ENCODE measurements at places on chromosomes 2 and 18. TPM values are rescaled to one million over a fixed set of nuclear protein-coding genes. Genes with fewer than 3 reads are reported as not detected.

The HOXD10 gene
- total RNA-seq: not detected

The FASTKD1 gene
- total RNA-seq: 18.4 TPM

The CNNM4 gene
- total RNA-seq: 3.8 TPM

The TUBB8B gene
- not detected for total RNA-seq

The TRIM43B gene
- not detected for total RNA-seq

The CYP1B1 gene
- total RNA-seq: 101 TPM

- no peak for DNase-seq
Measured at GRCh38 chr18:21522530-21522929, 78.0 kb downstream of the ESCO1 start.

GRCh38 chr2:218998414-218999002 is 5.3 kb upstream of the CRYBA2 start:
- no peak for DNase-seq

- DNase-seq: no peak
Measured at GRCh38 chr2:63820969-63821368, 20.7 kb upstream of the UGP2 start.

GRCh38 chr2:199201539-199201938 is 256.2 kb downstream of the SATB2 start:
- no peak for DNase-seq

DNA sequence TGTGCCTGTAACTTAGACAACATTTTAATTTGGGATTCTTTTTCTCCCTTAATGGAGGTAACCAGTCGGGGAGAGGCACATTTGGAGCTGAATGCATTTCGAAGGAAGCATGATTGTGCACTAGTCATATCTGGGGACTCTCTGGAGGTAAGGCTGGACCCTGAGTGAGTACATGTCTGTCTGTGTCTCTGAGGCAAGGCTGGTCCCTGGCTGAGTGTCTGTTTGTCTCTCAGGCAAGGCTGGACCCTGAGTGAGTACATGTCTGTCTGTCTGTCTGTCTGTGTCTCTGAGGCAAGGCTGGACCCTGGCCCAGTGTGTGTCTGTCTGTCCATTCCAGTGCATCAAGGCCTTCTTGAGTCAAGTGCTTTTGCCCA is 51.5 kb upstream of the NFATC1 start:
- DNase-seq: no peak

DNA sequence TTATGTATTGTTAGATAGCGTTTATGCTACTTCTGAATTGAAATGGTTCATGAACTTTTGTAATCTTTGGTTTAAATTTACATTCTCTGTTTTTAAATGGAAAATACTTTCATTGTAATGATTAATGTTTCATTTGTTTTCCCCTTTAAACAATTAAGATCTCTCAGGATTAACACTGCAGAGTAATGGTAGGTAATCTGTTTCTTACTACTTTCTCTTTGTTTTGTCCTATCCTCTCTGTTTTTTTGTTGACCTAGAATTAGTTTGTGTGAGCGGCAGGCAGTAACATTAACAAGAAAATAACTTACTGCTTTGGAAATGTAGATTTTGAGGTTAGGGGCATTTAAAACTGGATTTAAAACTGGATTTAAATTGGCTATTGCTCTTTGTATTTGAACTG is 19.1 kb downstream of the SMAD4 start:
- DNase-seq: no peak

GRCh38 chr2:1613731-1614354 is 130.5 kb downstream of the PXDN start:
- no peak for DNase-seq

GRCh38 chr2:145807554-145807953 is 1287.6 kb upstream of the ZEB2 start:
- DNase-seq: no peak

GRCh38 chr2:11996618-11997017 is 250.2 kb downstream of the LPIN1 start:
- no peak for DNase-seq

- DNase-seq: no peak
Measured at GRCh38 chr2:32617599-32618189, 10.2 kb upstream of the TTC27 start.

- no peak for DNase-seq
Measured at GRCh38 chr2:138087751-138088593, 123.7 kb downstream of the HNMT start.

DNA sequence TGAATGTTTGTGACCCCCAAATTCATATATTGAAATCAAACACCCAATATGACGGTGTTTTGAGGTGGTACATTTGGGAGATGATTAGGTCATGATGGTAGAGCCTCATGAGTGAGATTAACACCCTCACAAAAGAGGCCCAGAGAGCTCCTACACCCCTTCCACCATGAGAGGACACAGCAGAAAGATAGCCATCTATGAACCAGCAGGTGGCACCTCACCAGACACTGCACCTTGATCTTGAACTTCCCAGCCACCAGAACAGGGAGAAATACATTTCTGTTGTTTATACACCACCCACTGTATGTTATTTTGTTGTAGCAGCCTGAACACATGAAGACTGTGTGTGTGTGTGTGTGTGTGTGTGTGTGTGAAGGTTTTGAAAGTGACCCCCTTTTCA is 58.1 kb downstream of the ST3GAL5 start:
- no peak for DNase-seq
